Mesothelial cell of epicardium (in vitro differentiated cells): ENCODE measurements at places on chromosomes 7 and 10. TPM values are rescaled to one million over a fixed set of nuclear protein-coding genes. Genes with fewer than 3 reads are reported as not detected.
A peak's percentile ranks its signal among the peaks of the same experiment; 100 is the strongest.

GRCh38 chr7:84302949-84303348 lies 108.4 kb upstream of the SEMA3A start:
- no peak overlapping the region for H3K4me3 ChIP-seq
- H3K4me1 ChIP-seq: peaks cover 8% of the 10 kb centered on the region
- H3K36me3 ChIP-seq: no peaks in the 10 kb centered on the region
- DNase-seq: no peak
- no peak overlapping the region for H3K27ac ChIP-seq
- H3K27me3 ChIP-seq: no peaks in the 10 kb centered on the region

DNA sequence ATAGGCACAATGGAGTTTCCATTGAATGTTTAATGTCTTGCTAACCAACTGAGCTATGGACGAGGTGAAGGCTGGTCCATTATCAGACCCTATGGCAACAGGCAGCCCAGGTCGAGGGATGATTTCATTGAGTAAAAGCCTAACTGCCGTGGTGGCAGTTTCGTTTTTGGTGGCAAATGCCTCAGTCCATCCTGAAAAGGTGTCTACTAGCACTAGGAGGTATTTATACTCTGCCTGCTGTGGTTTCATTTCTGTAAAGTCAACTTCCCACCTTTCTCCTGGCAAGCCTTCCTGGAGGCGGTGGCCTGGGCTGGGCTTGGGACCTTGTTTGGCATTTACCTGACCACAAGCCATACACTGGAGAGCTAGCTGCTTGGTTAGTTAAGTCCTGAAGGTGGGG lies 75.8 kb downstream of the PRR15 start:
- H3K36me3 ChIP-seq: no peaks in the 10 kb centered on the region
- peak overlapping the region; percentile 86 for H3K27ac ChIP-seq
- no peak for DNase-seq
- peaks cover 16% of the 10 kb centered on the region for H3K4me1 ChIP-seq

- no peak overlapping the region for H3K27ac ChIP-seq
- no peak for DNase-seq
- peaks cover 7% of the 10 kb centered on the region for H3K27me3 ChIP-seq
- peaks cover 8% of the 10 kb centered on the region for H3K4me1 ChIP-seq
Measured at GRCh38 chr10:8499752-8500390, 445.4 kb downstream of the GATA3 start.

- H3K4me3 ChIP-seq: no peak overlapping the region
- H3K4me1 ChIP-seq: peaks cover 19% of the 10 kb centered on the region
- no peak overlapping the region for H3K27ac ChIP-seq
- H3K36me3 ChIP-seq: peaks cover 4% of the 10 kb centered on the region
- DNase-seq: no peak
Measured at GRCh38 chr7:135878284-135878683, 98.9 kb downstream of the MTPN start.

DNA sequence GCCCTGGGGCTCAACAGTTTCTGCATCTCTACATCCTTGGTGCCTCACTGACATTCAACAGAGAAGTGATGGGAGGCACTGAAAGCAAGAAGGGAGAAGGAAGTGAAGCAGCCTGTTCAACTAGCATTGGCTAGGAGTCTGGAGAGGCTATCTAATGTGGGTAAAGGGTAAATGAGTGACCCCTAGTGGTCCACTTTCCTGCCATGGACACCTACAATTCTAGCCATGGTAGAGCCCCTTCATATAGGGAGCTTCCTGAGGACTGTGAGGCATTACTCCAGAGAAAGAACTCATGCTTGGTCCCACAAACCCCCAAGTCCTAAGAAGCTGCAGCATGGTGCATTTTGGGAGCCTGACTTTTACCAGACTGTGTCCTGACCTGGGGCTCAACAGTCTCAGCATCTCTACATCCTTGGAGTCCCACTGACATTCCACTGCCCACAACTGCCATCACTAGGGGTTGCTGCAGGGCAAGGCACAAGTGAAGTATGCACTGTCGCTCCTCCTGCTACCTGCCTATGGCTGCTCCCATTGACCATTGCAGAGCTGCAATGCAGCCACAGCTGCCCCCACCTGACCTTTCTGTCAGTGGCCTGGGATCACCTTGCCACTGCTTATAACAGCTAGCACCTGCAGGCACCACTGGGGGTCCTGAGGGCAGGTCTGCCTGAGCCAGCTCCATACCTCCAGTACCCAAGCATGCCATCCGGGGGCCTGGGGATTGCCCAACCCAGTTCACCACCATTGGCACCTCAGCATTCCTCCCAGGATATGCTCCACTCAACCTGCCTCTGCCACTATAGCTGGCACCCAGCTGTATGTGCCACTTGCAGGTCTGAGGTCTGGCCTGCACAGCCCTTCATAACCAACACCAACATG lies 44.1 kb upstream of the CDK6 start:
- no peak overlapping the region for H3K4me3 ChIP-seq
- no peak for DNase-seq
- H3K36me3 ChIP-seq: peaks cover 11% of the 10 kb centered on the region

IFIT1 gene
- 34.5 to 44.1 TPM (median 35.4 TPM) in 3 replicates for total RNA-seq

CABCOCO1 gene
- total RNA-seq: 2.5 to 4.8 TPM (median 2.5 TPM) in 3 replicates

AKR1C8 gene
- total RNA-seq: not detected in 3 replicates
